Caudate nucleus (tissue), 63 donors: ENCODE measurements at places on chromosomes 5 and 9.

- DNase-seq, result no peak
Observed at GRCh38 chr9:88973281-88974045, 17.8 kb upstream of the S1PR3 start.

DNA sequence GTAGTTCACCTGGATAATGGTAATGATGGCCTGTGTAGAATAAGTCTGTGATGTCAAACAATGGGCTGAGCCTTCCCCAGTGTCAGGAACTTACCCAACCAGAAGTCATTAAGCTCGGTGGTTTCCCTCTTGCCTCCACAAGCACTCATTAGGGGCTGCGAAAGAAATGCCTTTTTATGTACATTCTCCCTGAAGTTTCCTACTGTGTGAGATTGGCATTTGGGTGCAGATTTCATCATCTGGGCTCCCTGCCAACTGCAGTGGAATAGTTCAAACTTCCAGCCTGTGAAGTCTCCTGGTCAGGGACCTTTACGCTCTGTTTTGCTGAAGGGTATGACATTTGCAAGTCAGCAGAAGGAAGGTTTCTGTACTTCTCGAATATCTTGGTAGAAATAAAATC lies 41.6 kb upstream of the TMEM215 start:
- no peak for DNase-seq

DNA sequence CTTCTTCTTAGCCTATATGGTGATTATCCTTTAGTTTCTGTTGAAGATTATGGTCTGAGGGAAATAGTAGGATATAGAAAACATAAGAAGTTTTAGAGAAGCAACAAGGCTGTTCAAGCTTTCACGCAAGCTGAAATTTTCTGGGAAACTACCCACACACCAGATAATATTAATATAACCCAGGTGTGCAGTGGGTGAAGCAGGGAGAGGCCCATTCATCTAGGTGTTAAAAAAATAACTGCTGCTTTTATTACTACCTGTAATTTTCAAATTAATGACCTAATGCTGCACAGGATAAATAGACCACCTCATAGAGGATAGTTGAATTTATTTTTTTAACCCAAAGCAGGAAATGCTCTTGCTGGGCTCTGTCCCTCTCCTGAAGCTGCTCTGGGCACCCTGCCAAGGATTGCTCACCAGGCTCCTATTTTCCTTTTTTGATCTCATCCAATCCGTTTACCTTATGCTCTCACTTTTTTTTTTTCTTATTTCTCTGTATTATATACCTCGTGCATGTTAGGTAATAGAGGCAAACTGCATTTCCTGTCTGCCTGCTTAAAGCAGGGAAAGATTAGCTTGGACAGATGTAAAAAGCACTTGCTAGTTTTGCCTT lies 124.3 kb upstream of the SLC12A2 start:
- peak; percentile 14 for DNase-seq

DNA sequence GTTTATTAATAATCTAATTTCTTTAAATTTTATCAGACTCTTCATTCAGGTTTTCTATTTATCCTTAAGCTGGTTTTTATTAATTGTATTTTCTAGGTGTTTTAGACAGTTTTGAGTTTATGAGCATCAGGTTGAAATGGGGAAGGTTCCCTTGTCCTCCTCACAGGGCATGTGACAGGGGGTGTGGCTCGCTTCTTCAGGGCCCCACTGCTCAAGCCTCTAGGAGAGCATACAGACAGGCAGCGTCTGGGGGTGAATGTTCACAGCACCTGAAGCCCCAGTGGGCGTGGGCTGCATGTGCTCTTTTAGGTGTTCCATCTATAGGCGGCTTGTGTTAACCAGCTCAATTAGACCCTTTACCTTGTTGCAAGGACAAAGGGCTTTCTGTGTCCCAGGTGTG lies 78.2 kb upstream of the RUFY1 start:
- DNase-seq, result no peak

DNA sequence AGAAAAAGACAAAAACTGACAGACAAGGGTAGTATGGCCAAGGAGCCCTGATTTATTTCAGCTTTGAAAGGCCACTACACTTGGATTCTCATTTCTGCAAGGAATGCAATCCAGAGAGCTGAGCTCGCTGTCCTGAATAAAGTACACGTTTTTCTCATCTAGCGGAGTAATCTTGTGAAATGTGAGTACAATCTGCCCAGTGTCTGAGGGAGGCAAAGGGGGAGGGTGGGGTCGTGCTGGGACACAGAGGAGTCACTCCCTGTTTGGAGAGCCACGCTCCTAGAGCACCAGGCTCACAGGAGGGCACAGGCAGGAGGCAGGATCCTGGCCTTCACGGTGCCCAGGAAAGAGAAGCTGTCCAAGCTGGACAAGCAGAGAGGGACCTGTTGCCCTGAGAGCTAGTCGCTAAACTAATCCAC lies 51.0 kb upstream of the IFNK start:
- DNase-seq, result no peak

GRCh38 chr9:122463828-122464632 lies 13.7 kb downstream of the OR1J1 start:
- DNase-seq, result no peak

DNA sequence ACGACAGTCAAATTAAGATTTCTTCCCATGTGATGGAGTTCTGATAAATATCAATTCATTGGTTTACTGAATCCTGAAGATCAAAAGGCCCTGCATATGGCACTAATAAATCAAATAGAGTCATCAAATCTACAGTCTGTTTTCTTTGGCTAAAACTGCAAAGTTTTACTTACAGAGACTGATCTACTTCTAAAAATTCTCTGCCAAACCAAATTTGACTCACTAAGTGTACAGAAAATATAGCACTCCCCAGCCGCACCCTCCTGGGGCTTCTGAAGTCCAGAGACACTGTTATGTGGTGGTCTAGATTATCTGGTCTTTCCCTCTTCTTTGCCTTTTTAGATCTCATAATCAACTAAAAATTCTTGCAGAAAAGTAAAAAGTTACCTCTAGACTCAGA lies 237.7 kb downstream of the MLLT3 start:
- DNase-seq, result no peak
